ENCODE measurements at places on chromosomes 1 and 21.

GRCh38 chr21:33901412-33902288 is 14.0 kb downstream of the ATP5PO start:
- DNase-seq: no peak

DNA sequence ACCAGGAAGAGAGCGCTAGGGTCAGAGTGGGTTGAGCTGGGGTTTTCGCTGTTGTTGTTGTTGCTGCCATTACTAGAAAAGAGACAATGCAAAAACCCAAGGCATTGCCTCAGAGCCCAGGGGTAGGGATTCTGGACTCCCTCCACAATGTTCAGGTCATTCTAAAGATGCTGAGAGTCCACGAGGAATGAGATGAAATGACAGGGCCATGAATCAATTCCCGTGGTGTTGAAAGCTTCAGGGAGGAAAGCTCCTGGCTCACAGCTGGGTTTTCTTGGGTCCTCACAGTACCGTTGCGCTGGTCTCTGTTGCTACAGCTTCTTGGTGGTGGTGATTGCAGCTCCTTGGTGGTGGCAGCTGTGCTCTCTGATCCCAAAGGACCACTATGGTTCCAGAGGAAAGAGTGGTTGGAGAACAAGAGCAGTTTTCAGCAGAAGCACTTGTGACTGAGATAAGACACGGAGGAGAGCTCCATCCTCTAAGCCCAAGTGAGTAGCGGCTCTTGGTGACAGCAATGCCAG is 58.2 kb downstream of the ETS2 start:
- DNase-seq: no peak

DNA sequence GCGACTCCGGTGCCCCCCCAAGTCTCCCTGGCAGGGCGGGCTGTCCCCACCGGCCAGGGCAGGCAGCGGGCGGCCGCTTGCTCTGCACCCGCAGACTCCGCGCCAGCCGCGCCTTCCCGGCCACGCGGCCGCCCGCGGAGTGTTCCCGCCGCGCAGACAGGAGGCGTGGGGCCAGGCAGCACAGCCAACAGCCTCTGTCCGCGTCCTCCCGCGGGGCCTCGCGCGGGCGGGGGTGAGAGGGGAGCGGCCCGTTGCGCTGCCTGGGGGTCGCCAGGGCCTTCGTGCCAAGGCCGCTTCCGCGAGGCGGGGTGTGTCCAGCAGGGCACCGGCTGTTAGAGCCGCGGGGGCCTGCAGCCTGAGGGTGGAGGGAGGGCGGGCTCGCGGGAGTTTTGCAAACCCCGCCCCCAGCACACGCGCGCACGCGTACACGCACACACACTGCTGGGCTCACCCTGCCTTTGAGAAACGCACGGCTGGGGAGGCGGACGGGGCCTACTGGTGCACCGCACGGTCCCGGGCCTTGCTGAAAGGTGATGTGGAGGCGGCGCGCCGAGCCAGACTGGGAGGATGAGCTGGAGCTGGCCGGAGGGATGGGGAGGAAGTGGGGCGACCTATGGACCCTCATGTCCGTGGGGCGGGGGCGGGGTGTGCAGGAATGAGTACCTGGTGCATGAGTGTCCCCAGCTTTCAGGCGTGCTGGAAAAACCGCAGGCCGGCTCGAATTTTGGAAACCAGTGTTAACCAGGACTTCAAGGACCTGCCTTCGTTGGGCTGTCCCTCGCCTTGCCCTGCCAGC is 41.5 kb downstream of the KIAA1614 start:
- peak; percentile 85 for DNase-seq

DNA sequence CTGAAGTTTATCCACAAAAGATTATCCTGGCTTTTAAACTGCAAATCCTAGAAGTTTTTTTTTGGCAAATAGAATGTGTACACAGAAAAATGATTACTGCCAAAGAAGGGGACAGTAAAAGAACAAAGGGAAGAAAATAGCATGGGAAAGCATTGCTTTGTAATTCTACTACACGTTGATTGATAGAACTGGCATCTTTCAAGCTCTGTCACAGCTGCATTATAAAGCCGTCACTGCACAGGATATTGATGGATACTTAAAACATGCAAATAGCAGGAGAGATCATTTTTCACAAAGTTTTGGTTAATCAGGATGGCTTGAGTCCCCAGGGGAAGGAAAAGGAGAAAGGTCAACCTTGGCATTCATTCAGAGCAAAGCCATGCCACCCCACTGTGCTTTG is 183.7 kb upstream of the RRP15 start:
- no peak for DNase-seq

GRCh38 chr1:175015243-175015642 is 8.0 kb downstream of the MRPS14 start:
- DNase-seq: no peak

DNA sequence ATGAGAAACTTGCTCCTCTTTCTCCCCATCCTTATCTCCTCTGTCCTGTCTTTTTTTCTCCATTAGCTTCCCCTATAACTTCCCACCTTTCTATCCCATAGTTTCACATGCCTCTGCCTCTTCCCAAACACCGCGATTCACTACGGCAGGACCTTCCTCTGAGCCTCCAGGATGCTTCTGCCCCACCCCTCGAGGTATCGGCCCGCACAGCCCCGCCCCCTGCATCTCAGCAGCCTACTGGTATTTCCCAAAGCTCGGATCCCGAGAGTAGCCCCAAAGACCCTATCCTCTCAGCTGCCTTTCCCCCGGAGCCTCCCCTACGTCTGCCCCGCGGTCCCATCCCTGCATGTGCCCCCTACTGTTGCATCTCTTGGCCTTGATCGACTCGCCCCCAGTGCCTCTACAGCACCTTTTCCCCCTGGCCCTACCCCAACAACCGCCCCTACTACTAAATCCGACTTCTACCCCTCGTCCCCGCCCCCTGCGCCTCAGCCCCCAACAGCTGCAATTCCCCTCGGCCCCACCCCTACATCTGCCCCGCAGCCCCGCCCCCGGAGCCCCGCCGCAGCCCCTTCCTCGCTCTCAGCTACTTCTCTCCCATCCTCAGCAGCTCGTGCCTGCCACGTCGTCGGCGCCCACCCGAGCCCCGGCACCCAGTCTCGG is 512 bp downstream of the PIAS3 start:
- no peak for DNase-seq

- DNase-seq: no peak
Observed at GRCh38 chr1:46072975-46073374, 59.5 kb downstream of the PIK3R3 start.
